ENCODE measurements at places on chromosomes 13 and 19.
A peak's percentile ranks its signal among the peaks of the same experiment; 100 is the strongest.

DNA sequence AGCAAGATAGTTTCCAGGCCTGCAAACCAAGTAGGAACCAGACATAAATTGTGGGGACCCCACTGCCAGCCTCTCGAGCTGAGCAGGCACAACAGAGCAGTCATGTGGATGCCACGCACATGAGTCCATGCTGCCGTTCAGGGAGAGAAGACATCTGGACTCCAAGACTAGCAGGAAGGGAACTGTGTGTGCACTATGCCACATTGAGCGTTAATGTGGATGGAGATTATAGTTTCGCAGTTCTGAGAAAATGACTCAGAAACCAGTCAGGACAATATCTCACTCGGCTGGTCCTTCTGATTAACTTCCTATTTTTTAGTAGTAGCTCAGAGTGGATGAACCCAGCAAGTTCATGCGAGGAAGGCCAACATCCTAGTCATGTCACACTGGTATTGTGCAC is 124.9 kb downstream of the CRYL1 start:
- no peak for DNase-seq

- no peak for DNase-seq
These were observed 73.1 kb downstream of the KL start for GRCh38 chr13:33089311-33089710.

- DNase-seq, result no peak
These were observed at the start of gene CD37 for GRCh38 chr19:49335071-49335783. Gene CD37 (plus strand): TSS chr19:49335406. CDS start chr19:49335541, 135 bp downstream.

DNA sequence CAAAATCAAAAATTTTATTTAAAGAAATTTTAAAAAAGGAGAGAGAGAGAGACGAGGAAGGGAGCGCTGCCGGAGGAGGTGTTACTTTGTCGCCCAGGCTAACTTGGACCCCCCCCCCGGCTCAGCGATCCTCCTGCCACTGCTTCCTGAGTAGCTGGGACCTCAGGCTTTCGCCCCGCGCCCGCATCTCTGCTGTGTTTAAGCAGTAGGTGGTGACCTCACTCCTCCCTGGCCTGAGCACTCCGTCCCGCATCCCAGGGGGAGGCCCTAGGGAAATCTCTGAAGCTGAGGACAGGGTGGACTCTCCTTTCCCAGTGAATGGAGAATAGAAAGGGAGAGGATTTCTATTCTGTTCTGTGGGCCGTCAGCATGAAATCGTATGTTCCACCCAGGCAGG is 485 bp upstream of the ZNF845 start:
- no peak for DNase-seq

GRCh38 chr13:36074659-36075058 is 56.5 kb downstream of the DCLK1 start:
- no peak for DNase-seq

DNA sequence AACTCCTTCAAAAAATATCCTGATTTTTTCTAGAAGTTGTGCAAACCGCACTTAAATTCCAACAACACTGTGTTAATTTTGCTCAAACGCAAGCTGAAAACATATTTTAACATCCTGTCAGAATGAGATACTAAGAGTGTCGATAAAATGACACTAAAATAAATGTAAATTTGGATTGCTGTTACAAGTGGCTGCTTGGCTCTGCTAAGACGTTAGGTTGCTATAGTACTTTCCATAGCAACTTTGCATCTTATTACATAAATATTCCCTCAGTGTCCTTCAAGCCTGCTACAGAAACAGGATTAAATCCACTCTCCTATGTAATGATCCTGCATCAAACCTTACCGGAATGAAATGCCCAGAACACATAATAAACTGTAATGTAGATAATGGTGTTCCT is 292.1 kb downstream of the DNAJC15 start:
- DNase-seq, result no peak

DNA sequence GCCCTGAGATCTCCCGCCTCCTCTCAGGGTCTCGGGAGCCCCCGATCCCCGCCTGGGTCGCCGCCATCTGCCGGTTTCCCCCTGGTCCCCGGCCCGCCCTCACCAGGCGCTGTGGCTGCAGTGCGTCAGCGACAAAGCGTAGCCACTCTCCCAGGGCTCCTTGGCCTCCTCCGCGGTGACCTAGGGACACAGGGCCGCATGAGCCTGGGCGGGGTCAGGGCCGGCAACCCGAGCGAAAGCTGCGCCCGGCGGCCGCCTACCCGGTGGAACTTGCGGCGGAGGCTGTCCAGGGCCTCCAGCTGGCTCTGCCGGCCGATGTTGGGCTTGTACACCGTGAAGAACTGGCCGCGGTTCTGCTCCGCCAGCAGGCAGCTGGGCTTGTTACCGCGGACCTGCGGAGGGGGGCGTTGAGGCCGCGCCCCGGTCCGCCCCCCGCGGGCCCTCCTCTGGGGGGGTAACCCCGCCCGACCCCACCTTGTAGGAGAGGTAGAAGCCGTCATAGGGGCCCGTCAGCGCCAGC is 5.3 kb downstream of the GPX4 start:
- no peak for DNase-seq

GRCh38 chr13:113661509-113661908 is 3.5 kb upstream of the ATP4B start:
- no peak for DNase-seq

- no peak for DNase-seq
These were observed 1136.0 kb downstream of the PCDH17 start for GRCh38 chr13:58767566-58767965.

GRCh38 chr13:48194379-48194754 is 38.6 kb upstream of the ITM2B start:
- DNase-seq, result no peak

DNA sequence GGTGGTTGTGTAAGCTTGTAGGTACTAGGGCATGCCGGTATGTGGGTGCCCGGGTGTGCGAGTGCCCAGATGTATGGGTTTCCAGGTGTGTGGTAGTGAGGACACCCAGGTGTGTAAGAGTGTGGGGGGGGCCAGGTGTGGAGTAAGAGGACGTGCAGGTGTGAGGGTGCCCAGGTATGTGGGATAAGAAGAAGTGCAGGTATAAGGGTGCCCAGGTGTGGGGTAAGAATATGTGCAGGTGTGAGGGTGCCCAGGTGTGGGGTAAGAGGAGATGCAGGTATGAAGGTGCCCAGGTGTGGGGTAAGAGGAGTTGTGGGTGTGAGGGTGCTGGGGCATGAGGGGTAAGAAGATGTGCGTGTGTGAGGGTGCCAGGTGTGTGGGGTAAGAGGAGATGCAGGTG is 14.3 kb downstream of the MARK4 start:
- DNase-seq, result no peak

DNA sequence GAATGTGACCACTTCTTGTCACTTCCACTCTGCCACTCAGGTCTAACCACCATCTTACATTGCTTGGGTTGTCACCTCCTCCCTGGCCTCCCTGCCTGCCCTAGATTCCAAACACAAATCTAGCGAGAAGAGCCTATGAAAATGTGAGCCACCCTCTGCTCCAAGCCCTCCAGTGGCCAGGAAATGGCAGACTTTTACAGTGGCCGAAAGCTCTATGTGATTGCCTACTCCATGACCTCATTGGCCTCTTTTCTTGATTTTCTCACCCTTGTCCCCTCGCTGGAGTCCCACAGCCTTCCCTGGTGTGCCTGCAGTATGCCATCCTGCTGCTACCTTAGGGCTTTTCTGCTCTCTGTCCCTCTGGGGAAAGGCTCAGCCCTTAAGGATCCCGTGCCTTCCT is 84.2 kb downstream of the LRCH1 start:
- DNase-seq, result no peak

DNA sequence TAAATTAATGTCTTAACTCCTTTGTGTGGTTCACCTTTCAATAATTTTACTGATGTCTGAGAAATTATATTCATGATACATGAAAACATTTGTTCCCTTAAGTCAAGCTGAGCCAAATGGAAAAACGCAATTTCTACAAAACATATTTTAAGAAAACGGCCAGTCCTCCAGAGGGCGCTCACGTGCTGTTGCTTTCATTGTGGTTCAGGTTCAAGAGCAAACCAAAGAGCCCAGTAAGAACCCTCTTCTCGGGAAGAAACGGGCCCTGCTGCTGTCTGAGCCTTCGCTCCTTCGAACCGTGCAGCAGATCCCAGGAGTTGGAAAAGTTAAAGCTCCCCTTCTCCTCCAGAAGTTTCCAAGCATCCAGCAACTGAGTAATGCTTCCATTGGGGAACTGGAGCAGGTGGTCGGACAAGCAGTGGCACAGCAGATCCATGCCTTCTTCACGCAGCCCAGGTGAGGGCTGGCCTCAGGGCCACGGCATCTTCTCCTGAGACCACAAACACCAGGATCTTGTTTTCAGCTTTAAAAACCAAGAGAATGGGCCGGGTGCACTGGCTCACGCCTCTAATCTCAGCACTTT is 4.3 kb downstream of the FAAP24 start:
- no peak for DNase-seq

- no peak for DNase-seq
These were observed 32.2 kb upstream of the ZNF726 start for GRCh38 chr19:23882493-23882892.

- DNase-seq, result no peak
These were observed 42.6 kb downstream of the C13orf42 start for GRCh38 chr13:51068501-51068900.

GRCh38 chr13:69373747-69374425 is 733.7 kb upstream of the ATXN8OS start:
- DNase-seq, result no peak

GRCh38 chr13:99514801-99515200 is 13.5 kb downstream of the TM9SF2 start:
- DNase-seq, result no peak

- peak; percentile 95 for DNase-seq
These were observed at the start of gene ZNF737 for GRCh38 chr19:20565321-20566018. Gene ZNF737 (minus strand): TSS chr19:20565781. CDS start chr19:20565640, 141 bp downstream.
